ENCODE measurements at places on chromosomes 7 and 10.
A peak's percentile ranks its signal among the peaks of the same experiment; 100 is the strongest.

DNA sequence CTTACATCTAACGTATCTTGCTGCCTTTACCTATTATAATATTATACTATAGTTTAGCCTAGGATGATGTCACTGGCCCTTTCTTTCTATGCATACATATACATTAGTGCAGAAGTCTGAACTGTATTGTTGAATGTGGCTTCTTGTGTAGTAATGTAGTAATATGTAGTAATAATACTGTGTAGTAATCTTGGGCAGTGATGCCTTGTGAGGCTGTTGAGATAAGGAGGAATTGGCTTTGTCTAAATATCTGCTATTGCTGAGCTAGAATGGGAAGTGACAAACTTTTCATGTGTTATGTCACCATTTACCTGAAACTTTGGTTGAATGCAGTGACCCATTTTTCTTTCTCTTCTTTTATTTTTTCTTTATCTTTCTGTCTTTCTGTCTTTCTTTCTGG lies 11.0 kb downstream of the GLCCI1 start:
- H3K27me3 ChIP-seq: no peaks in the 10 kb centered on the region
- no peaks in the 10 kb centered on the region for H3K36me3 ChIP-seq
- no peak overlapping the region for H3K4me3 ChIP-seq
- H3K4me1 ChIP-seq: peaks cover 66% of the 10 kb centered on the region
- H3K27ac ChIP-seq: no peak overlapping the region

- H3K36me3 ChIP-seq: no peaks in the 10 kb centered on the region
- H3K27me3 ChIP-seq: no peaks in the 10 kb centered on the region
- H3K4me3 ChIP-seq: no peak overlapping the region
- H3K4me1 ChIP-seq: peaks cover 10% of the 10 kb centered on the region
- no peak for DNase-seq
These were observed 23.8 kb upstream of the FBXW4 start for GRCh38 chr10:101718690-101719275.

DNA sequence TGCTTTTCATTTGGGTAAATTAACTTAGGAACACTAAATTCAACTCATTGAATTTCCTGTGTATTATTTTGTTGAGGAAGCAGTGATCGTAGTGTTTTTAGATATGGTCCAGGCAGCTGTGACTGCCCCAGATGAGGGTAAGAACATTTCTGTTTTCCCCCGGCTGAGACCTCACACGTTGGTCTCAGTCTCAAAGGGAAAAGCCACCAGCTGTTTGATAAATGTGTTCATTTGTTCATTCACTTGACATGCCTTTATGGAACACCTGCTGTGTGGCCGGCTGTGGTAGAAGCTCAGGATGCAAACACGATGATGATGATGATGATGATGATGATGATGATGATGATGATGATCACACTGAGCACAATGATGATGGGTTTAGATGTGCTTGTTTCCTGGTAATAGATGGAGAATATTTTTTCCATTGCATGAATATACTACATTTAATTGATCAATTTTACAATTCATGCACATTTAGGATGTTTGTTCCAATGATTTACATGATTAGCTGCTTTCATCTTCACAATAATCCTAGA lies 125.6 kb upstream of the ZNF32 start:
- no peak overlapping the region for H3K4me3 ChIP-seq
- no peak overlapping the region for H3K27ac ChIP-seq
- no peaks in the 10 kb centered on the region for H3K36me3 ChIP-seq
- DNase-seq: no peak

GRCh38 chr7:159060440-159060839 lies 84.2 kb downstream of the VIPR2 start:
- no peak for DNase-seq
- peaks cover 4% of the 10 kb centered on the region for H3K27me3 ChIP-seq
- no peak overlapping the region for H3K4me3 ChIP-seq
- H3K4me1 ChIP-seq: no peaks in the 10 kb centered on the region

DNA sequence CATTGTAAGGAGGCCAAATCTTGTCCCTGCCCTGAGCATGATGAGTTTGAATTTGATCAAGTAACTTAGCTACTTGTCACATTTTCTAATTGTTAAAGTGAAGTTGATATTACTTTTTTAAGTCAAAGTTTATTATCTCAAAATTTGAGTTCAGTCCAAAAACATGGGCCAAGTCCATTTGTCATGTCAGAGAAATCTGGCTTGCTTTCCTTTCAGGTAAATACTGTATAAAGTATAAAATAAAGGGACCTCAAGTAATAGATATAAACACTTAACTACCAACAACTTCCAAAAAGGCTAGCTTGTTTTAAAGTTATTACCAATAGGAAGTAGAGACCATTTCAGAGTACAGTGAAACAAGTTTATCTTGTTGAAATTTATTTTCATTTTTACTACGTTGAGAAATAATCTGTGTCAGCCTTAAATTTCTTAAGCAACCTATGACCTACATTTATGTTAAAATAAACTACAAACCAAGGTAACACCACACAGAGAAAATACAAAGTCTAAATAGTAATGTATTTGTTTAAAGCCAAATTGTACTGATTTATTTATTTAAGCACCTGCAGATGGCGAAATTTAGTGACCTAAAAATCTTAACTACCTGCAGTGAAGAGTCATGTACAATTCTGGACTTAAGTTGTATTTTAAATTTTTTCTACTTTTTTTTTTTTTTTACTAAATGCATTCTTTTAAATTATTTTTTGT lies 36.5 kb downstream of the FHIP2A start:
- DNase-seq: no peak
- no peak overlapping the region for H3K4me3 ChIP-seq
- peaks cover 37% of the 10 kb centered on the region for H3K36me3 ChIP-seq
- peaks cover 25% of the 10 kb centered on the region for H3K4me1 ChIP-seq
- H3K27ac ChIP-seq: peak overlapping the region; percentile 28

- H3K4me3 ChIP-seq: no peak overlapping the region
- peaks cover 2% of the 10 kb centered on the region for H3K27me3 ChIP-seq
- DNase-seq: no peak
- no peaks in the 10 kb centered on the region for H3K36me3 ChIP-seq
- H3K4me1 ChIP-seq: peaks cover 10% of the 10 kb centered on the region
These were observed 58.1 kb downstream of the CAV1 start for GRCh38 chr7:116582806-116583444.
